Nucleus accumbens (tissue), 56 donors: ENCODE measurements at places on chromosomes 12 and 14.

- DNase-seq, result no peak
These were observed 24.9 kb downstream of the PSMC1 start for GRCh38 chr14:90281261-90281660.

DNA sequence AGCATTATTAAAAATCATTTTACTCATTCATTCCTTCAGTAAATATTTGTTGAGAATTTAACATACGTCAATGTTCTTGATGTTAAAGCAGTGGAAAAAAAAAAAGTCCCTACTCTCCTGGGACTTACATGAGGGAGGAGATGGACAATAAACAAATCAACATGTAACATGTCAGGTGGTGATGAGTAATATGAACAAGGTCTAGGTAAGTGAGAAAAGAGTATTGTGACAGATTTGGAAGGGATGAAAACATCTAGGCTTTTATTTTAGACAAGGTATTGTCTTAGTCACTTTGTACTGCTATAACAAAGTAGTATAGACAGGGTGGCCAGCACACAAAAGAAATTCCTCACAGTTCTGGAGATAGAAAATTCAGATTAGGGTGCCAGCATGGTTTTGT is 167.2 kb downstream of the FSCB start:
- no peak for DNase-seq

DNA sequence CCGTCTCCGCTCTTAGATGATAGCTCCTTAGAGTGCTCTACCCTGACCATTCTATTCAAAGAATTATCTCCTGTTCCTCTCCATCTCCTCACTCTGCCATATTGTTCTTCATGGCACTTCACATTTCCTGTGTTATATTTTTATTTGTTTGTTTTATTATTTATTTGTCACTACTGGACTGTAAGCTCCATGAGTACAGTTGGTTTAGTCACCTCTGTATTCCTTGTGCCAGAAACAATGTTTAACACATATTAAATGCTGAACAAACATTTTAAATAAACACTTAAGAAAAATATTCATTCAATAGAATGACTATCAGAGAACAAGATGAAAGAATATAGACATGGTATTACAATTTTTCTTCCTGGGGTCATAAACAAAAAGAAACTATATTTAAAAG is 35.6 kb downstream of the KIAA0586 start:
- DNase-seq, result no peak

DNA sequence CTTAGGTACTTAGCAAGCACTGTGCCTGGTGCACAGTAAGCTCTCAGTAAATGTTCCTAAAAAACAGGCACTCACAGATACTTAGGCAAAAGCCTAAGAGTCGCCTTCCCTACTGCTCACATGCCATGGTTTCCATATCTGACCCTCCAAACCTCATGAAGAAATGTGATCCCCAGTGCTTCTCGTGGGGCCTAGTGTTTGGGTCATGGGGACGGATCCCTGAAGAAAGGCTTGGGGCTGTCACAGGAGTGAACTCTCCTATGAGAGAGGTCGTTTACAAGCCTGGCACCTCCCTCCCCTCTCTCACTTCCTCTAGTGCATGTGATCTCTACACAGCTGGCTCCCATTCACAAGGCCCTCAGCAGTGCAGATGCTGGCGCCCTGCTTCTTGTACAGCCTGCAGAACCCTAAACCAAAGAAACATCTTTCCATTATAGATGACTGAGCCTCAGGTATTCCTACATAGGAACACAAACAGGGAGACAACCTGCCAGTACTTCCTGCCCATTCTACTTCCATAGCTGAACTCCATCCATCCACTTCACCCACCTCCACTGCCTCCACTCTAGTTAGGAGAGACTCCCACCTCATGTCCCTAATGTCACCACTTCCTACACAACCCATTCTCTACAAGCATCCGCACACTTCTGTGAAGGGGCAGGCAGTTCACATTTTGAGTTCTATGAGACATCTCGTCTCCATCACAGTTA is 2.9 kb downstream of the SLC15A4 start:
- no peak for DNase-seq

- no peak for DNase-seq
These were observed 280.0 kb downstream of the SLC6A15 start for GRCh38 chr12:84632556-84632955.

DNA sequence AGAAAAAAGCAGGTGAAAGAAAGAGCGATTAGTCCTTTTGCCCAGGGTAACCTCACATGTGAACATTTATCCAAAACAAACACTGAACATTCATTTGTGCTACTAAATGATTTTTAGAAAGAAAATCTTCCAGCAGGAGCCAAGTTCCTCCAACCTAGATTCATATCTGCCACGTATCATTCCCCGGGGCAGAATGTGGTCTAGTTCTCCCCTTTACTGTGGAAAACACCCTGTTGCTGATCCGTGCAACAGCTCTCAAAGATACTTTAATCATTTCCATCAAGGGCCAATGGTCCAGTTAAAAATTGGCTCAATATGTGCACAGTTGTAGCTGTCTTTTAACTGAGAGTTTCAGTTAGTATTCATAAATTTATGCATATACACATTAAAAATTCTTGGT is 479.1 kb downstream of the ATP23 start:
- no peak for DNase-seq

DNA sequence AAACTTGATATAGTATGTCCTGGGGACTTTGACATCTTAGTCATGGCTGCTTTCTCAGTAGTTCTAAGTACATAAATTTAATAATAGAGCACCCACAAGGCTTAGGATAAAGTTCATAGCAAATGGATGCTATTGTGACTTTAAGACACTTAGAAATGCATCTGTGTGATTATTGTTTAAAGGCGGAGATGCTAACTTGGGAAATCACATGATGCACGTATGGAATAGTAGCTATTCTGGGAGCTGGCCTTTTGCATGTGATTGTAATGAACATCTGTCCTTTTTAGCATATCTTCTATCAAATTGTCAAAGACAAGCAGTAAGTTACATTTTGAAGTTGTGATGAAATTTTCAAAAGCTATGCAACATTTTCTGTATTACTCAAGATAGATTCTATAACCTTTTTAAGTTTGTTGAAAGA is 46.7 kb upstream of the ATP2A2 start:
- DNase-seq, result no peak

- no peak for DNase-seq
These were observed 8.6 kb downstream of the VTI1B start for GRCh38 chr14:67665868-67666267.

DNA sequence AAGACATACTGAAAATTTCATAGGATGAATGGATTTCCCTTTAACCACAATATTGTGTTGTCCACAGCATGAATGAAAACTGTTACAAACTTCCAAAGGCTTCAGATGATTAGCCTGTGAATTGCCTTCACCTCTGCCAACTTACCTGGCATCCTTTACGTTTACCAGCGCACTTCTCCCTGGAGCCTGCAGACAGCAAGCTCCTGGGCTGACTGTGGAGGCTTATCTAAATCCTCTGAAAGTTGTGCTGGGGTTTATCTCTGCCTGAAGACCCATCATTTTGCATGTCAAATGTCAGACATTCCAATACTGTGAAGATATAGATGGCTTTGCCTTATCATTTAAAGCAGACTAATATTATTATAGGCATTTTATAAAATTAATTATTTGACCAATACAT is 403.0 kb downstream of the SYT1 start:
- DNase-seq, result no peak

GRCh38 chr14:47261350-47261749 is 414.1 kb downstream of the MDGA2 start:
- DNase-seq, result no peak
